KG1 (cell line): ENCODE measurements at places on chromosomes 11 and 22.

DNA sequence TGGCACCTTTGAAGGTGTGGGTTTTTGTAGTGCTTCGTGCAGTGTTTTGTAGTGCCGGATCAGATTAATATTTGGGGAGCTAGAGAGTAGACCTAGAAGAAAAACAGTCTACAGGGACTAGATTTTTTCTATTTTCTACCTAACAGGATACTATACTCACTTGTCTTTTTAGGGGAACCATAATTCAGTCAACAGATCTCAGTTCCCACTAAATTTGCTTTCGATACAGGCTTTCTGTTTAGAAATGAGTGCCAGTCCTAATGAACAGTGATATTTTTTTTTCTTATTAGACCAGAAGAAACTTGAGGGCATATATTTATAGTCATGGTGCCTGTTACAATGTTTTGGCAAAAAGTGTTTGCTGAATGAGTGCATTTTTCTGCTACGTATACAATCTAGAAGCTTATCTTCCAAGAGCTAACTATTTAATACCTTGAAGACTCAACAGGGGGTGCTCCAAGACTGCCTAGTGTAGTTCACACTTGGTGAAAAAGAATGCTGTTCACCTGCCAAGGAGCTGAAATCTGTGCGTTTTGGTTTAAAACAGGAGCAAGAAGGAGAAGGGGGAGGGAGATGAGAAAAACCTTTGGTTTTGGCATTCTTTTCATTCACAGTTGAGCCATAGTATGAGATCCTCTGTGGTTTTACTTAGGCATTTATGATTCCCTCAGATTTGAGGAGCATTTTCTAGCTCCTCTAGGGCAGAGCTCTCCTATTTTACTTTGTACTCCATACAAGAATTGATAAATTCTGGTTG lies 44.9 kb upstream of the VSTM5 start:
- peak; percentile 9 for DNase-seq

DNA sequence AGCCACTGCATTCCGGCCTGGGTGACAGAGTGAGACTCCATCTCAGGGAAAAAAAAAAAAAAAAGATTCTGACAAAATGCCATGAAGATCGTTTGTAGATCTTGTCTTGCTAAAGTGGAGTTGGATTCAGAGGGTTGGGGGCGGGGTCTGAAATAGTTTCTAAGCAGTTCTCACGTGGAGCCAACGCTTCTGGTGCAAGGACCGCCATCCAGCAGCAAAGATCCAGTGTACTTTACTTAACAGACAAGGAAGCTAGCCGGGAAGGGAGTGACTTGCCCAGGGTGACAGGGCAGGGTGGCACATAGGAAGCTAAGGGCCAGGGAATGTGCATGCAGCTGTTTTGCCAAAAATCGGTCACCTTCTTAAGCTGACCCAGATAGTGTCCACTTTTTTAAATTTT lies 27.4 kb downstream of the APOL1 start:
- DNase-seq: no peak

DNA sequence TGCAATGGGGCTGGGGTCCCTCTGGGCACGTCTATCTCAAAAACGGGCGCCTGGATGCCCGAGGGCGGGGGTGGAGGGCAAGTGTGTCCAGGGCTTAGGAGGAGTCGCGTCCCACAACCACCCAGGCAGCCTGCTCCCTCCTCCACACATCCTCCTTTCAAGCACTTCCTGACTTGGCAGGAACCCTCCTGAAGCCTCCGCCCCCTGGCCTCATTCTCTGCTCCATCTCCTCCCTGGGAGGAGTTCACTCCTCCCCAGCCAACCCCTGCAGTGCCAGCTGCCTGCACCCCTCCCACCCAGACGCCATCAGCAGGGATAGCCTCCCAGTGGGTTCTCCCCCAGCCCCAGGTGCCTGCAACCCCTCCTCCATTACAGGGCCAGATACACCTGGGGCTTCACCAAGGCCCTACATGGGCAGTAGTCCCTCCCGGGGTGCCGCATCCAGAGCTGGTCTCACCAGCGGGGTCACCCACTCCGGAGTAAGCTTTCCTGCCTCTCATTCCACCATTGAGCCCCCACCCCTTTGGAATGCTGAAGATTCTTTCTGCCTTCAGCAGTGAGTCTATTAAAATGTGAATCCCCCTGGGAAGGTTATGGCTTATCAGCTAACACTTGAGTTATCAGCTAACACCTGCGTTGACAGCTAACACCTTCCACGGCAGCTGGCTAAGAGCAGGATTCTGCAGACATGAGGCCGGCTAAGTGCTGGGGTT lies 24.4 kb downstream of the RTN4R start:
- peak; percentile 5 for DNase-seq

DNA sequence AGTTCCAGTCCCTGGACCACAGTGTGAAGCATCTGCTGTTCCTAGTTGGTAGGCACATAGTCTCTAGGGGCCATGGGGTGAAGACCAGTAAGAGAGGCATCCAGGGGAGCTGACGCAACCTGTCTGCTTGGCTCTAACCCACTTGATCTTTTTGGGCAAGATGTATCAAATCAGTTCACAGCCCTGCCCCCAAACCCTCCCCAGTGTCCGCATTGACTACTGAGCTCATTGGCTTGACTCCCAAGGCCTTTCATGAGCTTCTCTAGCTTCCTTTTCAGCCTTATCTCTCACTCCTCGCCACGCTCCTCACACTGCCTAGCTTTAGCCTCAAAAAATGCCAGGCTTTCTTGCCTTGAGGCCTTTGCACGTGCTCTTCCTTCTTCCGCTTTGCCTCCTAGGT lies 29.7 kb upstream of the ABCC8 start:
- no peak for DNase-seq

GRCh38 chr22:17411213-17411612 lies 42.0 kb downstream of the CECR2 start:
- no peak for DNase-seq
